CD4-positive, alpha-beta T cell treated with Interleukin-6 for 4 hours (primary cell): ENCODE measurements at places on chromosomes 12 and 14.
A peak's percentile ranks its signal among the peaks of the same experiment; 100 is the strongest.

DNA sequence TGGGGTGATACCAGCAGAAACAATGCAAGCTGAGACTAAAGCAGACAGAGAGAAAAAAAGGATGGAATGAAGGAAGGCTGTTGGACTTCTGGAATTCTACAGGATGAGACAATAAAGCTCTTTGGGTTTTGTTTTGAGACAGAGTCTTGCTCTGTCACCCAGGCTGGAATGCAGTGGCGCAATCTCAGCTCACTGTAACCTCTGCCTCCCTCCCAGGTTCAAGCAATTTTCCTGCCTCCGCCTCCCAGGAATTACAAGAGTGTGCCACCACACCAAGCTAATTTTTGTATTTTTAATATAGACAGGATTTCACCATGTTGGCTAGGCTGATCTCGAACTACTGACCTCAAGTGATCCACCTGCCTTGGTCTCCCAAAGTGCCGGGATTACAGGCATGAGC lies 115.4 kb downstream of the EXOC5 start:
- no peak for DNase-seq

DNA sequence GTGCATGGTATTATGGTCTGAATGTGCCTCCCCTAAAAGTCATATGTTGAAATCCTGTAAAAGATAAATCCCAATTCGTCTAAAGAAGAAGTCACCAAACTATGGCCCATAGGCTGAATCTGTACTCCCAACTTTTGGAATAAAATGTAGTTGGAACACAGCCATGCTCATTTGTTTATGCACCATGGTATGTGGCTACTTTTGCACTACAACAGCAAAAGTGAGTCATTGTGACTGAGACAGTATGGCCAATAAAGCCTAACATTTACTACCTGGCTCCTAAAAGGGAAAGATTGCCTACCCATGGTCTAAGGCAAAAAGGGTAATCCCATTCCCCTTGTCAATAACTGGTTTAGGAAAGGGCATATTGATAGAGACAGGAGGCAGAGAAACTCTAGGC lies 101.8 kb downstream of the LRIG3 start:
- no peak for DNase-seq

DNA sequence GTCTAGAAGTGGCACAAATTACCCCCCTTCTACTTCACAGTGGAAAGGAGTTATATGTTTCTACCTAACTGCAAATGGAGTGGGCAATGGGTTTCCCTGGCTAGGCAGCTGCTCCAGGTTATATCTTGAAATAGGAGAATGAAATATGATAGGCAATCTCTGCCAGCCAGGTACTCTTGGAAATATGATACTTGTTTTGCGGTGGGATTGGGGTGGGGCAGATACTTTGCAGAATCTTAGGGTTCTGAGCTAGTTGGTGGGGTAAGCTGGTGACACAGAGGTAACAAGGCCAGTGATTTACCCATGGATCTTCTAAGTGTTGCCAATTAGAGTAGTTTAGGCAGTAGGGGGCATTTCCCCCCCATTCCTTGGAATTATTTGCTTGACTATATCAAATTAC lies 140.1 kb downstream of the ATP23 start:
- DNase-seq = no peak

DNA sequence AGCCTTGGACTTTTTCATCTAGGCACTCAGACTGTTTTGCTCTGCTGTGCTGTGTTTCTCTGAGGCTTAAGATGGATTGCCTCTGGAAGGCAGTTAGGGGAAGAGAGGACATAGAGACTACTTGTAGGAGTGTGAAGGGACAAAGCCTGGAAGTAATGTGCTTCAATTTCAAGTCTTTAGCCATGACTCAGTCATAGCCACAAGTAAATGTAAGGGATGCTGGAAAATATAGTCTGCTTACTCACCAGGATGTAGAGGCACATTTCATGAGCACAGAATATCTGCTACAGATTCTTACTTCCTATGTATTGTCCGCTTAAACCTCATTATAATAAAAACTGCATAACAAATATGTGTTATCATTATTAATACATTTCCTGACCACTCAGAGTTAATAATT lies 794.3 kb upstream of the NOVA1 start:
- DNase-seq = no peak

- peak; percentile 61 for DNase-seq
These were observed 12.5 kb upstream of the AJUBA start for GRCh38 chr14:22994762-22995275.

DNA sequence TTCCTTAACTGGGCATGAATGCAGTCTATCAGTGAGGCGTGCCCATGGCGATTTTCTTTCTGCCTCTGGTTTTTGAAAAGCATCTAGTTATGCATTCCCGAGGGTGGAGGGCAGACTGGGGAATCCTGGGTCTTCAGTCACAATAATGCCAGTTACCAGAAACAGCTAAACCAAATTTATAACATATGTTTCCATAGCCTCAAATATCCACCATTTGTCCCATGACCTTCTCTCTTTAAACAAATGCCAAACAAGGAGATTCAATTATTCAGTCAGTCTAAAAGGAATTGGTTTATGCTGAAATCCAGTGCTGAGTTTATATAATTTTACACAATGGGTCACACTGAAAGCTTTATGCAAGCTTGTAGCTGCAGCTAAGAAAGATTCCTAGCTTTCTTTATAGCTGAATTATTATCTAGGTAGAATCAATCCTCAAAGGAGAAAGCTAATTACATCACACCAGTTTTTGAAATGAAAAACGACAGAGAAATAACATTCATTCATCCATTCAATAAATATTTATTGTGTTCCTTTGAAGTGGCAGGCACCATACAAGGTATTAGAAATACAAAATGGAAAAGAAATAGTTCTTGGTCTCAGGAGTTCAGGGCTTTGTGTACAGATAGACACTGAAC lies 131.3 kb upstream of the RAP1B start:
- DNase-seq = no peak

- DNase-seq = no peak
These were observed 265.6 kb upstream of the FAR2 start for GRCh38 chr12:28883406-28883997.

- no peak for DNase-seq
These were observed 1908.1 kb upstream of the SEL1L start for GRCh38 chr14:83441801-83442200.

GRCh38 chr12:42235426-42235825 lies 2.6 kb downstream of the YAF2 start:
- no peak for DNase-seq

DNA sequence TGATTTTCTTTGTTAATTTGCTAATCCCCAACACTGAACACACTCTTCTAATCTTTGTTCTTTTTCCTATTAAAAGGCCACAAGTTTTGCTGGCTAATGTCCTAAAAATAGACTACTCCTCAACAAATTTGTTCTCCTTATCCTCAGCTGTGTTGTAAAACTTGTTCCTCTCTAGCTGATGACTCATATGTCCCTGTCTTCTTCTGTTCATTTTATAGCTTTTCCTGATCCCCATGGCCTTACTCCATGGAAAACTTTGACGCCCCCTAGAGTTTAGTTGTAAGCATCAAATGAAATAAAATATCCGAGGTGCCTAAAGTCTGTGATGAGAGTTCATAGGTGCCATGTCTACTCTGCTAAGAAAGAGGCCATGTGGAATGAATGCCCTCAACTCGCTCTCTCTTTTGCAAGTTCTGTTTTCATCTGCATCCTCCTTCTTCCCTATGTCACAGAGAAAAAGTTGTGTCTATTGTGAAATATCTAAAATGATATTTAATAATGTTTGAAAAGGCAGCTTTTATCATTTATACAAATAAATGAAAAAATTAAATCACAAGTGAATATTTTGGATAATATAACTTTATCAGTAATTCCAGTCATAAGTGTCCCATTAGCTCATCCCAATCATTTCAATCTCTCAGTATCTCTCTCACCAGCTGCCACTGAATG lies 237.9 kb downstream of the IPO8 start:
- no peak for DNase-seq

DNA sequence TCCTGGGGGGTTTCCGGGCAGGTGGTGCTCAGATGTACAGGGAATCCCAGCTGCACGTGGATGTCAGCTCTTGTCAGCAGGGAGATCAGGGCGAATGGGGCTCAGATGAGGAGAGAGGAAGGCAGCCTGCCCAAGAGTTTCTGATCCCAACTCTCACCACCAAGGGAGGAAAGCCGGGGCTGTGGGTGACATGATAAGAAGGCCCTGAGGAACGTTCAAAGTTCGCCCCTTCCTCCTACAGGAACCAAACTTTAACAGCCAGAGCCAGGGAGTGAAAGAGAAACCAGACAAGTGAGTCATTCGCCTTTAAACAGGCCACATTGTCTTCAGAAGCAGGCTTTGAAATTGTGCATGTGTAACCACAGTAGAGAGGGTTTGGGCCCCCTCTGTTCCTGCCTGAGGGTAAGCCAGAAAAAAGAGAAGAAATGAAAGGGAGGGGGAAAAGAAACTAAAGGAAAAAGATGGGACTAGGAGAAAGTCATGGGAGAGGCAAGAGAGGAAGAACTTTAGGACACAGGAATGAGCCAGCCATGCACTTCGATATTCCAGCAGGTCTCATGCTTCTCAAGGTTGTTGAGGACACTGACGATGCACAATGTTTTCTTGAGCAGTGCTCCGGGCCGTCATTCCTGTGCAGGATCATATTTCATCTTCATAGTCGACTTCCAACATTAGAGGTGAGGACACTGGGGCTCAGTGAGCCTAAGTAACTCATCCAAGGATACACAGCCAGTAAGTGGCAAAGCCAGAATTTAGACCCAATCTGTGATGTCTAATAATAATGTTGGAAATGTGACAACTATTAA lies 691.4 kb upstream of the TBX3 start:
- no peak for DNase-seq

- DNase-seq = no peak
These were observed 342.5 kb downstream of the MDGA2 start for GRCh38 chr14:47332939-47333338.

DNA sequence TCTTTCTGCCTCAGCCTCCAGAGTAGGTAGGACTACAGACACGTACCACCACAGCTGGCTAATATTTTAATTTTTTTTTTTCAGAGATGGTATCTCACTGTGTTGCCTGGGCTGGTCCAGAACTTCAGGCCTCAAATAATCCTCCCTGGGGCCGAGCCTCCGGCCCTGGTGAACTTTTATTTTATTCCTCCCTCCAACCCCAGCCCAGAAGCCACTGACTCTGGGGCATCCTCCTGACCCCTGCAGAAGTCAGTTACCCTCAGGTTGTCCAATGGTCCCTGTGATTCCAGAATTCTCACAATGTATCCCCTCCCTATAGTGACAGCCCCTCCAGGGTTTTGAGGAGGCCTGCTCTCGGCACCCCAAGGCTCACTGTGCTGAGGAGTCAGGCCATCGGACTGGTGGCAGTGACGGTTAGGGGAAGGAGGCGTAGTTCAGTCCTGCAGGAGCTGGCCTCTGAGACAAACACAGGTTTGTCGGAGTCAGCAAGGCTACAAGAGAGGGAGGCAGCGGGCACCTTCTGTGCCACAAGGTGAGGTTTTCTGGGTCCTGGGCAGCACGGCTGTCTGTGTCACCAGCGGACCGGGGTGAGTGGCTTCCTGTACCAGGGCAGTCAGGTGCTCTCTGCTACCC lies 19.4 kb upstream of the FIGNL2 start:
- DNase-seq = no peak

- DNase-seq = no peak
These were observed 5.4 kb downstream of the SALL2 start for GRCh38 chr14:21520767-21521166.
